NCI-H2081 treated with DMSO at 0.1 percent for 48 hours (cell line): ENCODE measurements at places on chromosomes 5 and 9.

- DNase-seq = no peak
These were observed 38.0 kb downstream of the WHRN start for GRCh38 chr9:114467226-114467750.

DNA sequence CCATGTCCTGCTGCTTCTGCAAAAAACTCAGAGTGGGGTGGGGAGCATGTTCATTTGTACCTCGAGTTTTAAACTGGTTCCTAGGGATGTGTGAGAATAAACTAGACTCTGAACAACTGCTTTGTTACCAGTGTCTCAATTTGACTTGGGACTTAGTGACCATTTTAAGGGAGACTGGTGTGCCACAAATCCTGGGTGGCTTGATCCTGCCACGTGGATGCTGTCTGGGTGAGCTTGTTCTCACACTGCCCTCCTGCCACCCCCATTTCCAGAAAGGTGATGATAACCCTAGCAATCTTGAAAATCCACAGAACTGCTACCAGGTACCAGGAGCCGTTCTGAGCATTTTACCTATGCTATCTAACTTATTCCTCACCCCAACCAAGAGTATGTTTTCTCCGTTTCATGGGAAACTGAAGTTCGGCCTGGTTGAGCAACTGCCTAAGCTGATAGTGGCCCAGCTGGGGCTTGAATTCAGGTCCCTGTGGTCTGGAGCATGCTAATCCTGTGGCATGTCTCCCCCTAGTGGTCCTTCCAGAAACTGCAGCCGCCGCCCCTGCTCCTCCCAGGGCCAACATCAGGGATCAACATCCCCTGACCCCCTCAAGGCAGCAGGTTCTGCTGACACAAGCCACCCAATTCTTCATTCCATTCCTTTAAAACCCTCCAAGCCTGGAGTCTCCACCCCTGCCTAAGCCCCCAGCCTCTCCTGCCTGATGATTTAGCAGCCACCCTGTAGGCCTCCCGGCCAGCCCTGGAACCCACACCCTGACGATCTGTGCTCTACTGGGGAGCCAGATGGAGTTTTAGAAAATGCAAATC lies 2.8 kb downstream of the IL3 start:
- DNase-seq = no peak

GRCh38 chr5:138471052-138471361 lies 5.7 kb downstream of the EGR1 start:
- DNase-seq = no peak

DNA sequence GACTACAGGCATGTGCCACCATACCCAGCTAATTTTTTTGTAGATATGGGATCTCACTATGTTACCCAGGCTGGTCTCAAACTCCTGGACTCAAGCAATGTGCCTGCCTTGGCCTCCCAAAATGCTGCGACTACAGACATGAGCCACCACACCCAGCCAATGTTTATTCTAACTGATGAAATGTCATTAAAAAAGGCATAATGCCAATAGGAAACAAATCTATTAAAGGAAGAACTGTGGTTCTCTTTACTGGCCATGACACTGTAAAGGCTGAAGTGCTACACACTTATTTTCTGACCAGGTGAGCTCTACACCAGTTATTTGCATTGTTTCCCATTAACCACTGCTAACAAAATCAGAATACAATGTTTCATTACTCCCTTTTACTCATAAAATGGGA lies 106.0 kb downstream of the STRBP start:
- DNase-seq = no peak

DNA sequence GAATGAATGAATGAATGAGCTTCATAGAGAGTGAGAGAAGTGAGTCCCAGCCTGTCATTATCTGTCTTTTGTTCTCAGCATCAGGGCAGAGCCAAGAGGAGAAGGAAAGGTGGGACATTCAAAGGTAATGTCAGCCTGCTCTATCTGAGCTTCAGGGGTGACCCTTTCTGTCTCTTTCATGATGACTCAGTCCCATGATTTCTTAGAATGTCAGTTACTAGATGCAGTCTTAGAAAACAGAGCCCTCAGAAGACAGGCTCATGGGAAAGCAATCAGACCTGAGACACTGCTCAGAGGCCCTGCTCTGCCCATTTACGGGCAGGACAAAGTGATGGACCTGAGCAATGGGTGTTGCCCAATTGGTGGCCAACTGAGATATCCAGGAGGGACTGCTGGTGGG lies 1.1 kb downstream of the SPATA31D1 start:
- no peak for DNase-seq
